Cerebellar nuclear complex (tissue), 1 donor: ENCODE measurements at places on chromosomes 6 and 20.

DNA sequence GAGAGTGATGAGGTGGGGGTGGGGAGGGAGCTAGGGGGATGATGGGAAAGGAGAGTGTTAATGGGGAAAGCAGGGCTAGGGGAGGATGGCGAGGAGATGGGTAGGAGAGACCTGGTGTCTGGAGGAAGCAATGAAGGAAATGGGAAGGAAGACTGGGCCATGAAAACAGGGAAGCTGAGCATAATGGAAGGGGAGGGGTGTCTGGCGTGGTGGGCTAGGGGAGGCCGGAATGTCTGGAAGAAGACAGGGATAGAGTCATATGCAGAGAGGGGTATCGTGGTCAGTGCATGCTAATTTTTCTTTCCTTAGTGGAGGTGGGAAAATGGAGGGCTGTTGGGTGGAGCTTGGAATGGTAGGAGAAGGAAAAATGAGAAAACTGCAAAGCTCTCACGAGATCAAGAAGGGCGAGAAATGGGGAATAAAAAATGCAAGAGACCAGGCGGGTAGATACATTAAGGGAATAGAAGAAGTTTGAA lies 423 bp downstream of the KLHDC3 start:
- DNase-seq: no peak

DNA sequence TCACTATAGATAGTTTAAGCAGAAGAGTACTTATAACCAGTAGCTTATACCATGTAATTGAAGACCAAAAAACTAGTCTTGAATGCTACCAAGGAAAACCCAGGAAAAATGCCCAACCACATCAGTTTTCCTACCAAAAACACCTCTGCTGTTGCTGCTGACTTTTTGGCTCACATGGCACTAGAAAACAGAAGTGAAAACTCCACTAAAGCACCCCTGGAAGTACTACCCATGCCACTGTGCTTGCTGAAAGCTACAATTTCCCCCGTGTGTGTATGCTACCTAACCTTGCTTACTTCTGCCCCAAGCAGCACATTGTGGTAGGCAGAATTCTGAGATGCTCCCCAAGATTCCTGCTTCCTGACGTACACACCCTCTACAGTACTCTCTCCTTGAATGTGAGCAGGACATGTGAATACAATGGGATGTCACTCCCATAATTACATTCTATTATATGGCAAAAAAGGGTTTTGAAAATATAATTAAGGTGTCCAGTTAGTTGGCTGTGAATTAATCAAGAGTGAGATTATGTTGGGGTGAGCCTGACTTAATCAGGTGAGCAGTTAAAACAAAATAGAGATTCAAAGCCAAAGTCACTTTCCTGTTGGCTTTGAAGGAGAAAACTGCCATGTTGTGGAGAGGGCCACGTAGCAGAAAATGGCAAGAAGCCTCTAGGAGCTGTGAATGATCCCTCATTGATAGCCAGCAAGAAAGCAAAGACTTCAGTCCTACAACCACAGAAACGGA lies 209.8 kb upstream of the MARCKS start:
- no peak for DNase-seq

DNA sequence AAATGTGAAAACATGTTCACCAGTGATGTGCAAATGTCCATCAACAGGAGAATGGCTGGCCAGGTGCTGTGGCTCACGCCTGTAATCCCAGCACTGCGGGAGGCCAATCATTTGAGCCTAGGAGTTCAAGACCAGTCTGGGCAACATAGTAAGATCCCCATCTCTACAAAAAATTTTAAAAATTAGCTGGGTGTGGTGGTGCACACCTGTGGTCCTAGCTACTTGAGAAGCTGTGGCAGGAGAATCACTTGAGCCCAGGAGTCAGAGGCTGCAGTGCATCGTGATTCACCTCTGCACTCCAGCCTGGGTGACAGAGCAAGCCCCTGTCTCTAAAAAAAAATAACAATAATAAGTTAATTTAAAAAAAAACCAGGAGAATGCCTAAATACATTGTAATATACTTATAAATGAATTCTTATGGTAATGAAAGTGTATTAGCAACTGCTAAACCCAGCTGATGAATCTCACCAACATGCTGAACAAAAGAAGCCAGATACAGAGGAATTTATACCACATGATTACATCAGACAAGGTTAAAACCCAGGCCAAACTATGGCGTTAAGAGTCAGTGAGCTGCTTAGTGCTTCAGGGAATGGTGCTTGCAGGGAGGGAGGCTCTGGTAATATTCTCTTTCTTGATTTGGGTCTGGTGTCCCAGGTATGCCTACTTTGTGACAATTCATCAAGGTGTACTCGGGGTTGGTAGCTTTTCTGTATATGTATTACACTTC lies 36.4 kb downstream of the RPP40 start:
- no peak for DNase-seq

- DNase-seq: no peak
Measured at GRCh38 chr20:42295592-42295991, 677.4 kb upstream of the CHD6 start.

GRCh38 chr6:131382631-131383030 lies 190.4 kb upstream of the ARG1 start:
- DNase-seq: no peak

GRCh38 chr6:41836660-41837052 lies 49.2 kb downstream of the TOMM6 start:
- no peak for DNase-seq

DNA sequence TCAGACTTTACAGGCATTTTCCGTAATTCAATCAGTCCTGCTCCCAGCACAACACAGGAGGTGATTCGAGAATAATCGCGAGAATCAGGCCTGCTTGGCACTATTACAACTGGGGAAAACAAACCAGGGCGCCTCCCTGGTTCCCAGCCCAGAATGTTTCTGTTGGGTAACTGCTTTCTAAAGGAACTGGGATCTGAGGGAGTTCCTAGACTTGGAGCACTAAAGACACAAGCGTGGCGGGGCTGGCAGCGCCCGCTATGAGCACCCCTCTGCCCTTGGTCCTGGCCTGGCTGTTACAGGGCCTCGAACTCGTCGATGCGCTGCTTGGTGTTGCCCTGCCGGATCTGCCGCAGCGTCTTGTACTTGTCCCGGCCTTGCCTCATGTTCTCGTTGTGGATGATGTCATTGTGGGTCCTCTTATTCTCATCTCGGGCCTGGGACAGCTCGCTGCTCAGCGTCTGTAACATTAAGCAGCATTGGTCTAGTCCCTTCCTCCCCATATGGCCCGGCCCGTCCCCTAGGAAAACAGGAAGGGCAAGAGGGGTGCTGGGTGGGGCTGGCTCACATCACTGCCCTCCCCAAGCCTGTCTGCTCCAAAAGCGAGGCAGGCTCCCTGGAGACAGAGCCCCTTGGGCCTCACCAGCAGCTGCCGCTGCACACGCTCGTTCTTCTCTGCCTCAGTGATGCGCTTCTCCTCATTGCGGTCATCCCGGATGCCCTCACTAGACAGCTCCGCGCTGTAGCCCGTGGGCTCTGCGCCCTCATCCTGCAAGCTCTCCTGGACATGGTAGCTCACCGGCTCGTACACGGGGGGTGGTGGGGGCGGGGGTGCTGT lies 52.3 kb downstream of the EZR start:
- DNase-seq: no peak

DNA sequence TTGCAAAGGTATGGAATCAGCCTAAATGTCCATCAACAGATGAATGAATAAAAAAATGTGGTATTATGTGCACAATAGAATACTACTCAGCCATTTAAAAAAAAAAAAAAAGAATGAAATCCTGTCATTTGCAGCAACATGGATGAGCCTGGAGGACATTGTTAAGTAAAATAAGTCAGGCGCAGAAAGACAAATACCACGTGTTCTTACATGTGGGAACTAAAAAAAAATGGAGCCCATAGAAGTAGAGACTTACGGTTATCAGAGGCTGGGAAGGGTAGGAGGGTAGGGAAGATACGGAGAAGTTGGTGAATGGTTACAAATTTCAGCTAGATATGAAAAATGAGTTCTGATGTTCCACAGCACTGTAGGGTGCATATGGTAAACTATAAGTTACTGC lies 97.2 kb upstream of the SIRPG start:
- no peak for DNase-seq

GRCh38 chr6:3518356-3519190 lies 61.7 kb upstream of the SLC22A23 start:
- DNase-seq: no peak

GRCh38 chr20:44532981-44533331 lies 11.1 kb upstream of the SERINC3 start:
- DNase-seq: no peak

- no peak for DNase-seq
Measured at GRCh38 chr6:66128656-66129055, 421.6 kb upstream of the EYS start.

GRCh38 chr20:25394276-25394675 lies 3.6 kb upstream of the ABHD12 start:
- no peak for DNase-seq

DNA sequence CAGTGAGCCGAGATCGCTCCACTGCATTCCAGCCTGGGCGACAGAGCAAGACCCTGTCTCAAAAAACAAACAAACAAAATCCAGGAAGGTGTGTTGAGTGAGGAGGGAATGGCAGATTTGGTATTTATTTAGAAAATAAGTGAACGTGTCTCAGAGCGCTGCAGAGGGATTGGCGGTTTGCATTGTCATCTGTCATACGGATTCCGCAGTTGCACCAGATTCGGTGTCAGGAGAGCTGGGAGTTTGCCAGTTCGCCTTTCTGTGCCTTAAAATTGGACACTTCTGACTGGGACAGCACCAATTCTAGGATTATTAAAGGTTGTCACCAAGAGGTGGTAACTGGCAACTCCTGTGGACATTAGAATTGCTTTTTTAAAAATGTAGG lies 912 bp downstream of the SNRNP48 start:
- DNase-seq: no peak

- DNase-seq: no peak
Measured at GRCh38 chr6:39078695-39079094, 30.1 kb downstream of the GLP1R start.

GRCh38 chr6:89308525-89309395 lies 6.3 kb downstream of the GABRR2 start:
- no peak for DNase-seq

DNA sequence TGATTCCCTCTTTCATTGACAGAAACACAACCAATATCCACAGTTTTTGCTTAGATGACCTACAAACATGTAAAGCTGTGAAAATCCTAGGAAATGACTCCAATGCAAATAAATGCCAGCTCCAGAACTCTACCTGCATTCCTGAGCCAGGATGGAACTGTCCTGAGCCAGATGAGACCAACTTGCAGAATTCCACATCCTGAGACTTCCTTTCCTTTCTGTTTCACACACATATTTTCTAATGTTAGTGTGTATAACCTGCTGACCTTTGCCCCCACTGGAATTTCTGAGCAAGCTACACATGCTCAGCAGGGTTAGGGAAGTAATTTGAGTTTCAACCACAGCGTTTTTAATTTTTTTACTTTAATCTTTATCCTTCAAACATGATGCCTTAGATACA lies 69.6 kb upstream of the ADGRF1 start:
- DNase-seq: no peak

DNA sequence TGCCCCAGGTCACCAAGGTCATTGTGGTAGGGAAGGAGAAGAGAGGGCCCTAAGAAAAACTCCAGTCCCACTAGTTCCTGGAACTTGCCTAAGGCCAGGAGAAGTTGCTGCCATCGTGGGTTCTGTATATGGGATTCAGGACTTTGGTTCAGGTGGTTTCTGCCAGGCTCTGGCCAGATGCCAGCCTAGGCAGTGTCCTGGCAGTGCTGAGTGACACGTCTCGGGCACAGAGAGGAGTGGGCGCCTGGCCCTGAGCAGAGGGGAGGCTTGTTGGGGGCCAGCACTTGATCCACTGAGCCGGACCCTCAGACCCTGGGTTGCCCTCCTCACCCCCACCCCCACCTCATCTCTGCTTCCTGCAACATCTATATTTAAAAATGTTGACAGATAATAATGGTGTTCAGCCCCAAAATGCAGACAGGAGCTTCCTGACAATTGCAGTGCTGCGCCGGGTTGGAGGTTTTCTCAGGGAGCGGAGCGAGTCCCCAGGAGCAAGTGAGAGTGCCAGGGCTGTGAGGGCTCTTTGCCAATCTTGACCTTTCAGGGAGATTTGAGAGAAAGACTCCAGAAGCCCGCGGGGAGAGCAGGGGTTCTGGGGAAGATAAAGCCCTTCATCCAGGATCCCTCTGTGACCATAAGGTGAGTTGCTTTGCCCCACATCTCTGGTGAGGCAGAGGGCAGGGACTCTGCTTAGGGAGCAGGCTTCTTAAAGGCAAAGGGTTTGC lies 71.9 kb downstream of the PHACTR3 start:
- peak; percentile 70 for DNase-seq

- no peak for DNase-seq
Measured at GRCh38 chr6:169070506-169071176, 183.0 kb downstream of the THBS2 start.

DNA sequence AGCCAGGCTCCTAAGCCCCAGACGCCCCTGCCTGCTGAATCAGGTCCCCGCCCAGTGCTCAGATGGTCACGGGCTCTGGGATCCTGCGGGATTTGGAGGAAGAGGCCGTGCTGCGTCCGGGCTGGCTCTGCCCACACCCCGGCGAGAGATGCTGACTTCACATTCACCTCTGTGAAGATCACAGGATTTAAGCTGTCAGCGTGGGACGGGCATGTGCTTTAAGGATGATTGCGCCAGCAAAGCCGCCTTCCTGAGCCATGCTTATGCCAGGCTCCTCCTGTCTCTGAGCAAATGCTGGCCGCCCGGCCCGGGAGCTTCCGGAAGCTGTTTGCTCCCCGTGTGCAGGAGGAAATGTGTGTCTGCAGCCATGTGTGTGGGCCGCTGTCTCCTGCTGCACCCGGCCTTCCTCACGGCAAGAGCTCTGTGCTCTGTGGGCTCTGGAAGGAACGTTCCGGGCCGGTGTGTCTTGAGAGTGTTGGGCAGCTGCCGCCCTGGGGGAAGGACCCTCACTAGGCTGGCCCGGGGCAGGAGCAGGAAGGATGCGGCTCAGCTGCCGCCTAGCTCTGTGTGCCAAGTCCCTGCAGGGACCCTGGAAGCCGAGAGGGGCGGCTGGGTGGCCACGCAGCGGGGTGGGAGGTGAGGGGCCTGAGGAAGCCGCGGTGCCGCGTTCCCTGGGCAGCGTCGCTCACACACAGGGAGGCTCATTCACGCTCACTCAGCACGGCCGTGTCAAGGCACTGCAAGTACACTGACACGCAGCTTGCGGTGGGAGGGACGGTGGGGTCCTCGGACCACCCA lies 19.0 kb upstream of the BHLHE23 start:
- peak; percentile 24 for DNase-seq

DNA sequence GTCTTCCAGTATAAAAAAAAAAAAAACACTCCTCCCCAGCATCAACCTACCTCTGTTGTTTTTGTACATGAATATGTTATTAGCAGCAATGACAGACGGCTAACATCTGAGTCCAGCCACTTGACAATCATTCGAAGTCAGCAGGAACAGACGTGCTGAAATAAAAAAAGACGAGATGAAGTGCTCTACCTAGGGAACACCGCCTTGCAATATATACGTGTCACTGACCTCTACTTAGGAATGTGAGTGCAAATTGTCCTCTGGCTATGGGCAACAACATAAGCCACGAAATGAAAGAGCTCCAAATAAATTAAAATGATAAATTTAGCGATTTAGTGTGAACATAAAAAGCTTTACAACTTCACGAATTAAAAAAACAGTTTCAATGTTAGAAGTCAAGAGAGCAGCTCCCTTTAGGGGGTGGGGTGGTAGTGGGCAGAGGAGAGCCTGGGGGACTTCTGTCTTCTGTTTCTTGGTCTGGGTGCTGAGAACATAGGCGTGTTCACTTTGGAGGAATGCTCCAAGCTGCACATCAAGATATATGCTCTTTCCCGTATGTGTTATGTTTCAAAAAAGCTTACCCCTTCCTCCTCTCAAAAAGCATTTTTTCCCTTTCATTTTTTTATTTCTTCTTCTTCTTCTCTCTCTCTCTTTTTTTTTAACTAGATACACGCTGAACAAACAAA lies 23.3 kb downstream of the EDN1 start:
- DNase-seq: no peak

- no peak for DNase-seq
Measured at GRCh38 chr6:109513571-109514071, 30.6 kb upstream of the ZBTB24 start.
